ENCODE measurements at places on chromosomes 13 and 19.
A peak's percentile ranks its signal among the peaks of the same experiment; 100 is the strongest.

- no peak for DNase-seq
Observed at GRCh38 chr13:49400755-49401659, 42.9 kb downstream of the CAB39L start.

DNA sequence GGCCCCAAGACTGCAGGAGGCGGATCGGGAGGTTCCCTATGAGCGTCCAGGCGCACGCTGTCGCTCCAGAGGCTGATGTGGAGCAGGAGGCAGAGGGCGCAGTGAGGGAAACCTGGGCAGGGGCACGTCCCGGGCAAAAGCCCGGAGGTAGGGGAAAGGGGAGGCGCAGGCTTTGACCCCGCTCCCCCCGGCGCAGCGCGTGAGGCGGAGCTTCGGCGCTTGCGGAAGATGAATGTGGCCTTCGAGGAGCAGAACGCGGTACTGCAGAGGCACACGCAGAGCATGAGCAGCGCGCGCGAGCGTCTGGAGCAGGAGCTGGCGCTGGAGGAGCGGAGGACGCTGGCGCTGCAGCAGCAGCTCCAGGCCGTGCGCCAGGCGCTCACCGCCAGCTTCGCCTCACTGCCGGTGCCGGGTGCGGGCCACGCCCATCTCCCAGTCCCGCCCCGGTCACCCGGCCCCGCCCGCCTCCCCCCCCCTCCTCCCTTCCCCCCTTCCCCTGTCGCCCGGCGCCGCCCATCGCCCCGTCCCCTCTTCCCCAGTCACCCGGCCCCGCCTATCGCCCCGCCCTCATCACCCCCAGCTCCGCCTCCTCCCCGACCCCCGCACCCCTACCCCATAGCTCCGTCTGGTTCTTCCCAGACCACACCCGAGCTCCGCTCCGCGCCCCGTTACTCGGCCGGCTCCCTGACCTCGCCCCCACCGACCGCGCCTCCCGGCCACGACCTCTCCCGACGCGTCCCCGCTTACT lies 4.1 kb downstream of the HMG20B start:
- DNase-seq, result no peak

GRCh38 chr19:15287496-15287895 lies 44.8 kb downstream of the BRD4 start:
- DNase-seq, result no peak

DNA sequence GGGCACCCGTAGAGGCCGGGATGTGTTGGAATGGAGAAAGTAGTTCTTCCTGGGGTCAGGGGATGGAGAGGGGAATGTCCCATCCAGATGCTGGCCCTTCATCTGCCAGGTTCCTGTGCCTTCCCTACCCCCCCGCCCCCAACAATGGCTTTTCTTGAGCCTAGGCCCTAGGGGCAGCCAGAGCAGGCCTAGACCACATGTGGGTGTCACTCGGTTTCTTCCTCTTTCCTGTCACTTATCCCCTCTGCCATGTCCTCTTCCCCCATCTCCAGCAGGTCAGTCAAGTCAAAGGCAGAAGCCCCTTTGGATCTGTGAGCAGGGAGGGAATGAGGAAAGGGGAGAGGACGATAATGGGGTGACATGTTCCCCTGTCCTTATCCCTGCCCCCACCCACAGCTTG lies 36.4 kb downstream of the LYL1 start:
- DNase-seq, result no peak

GRCh38 chr19:47707135-47707925 lies 5.9 kb upstream of the EHD2 start:
- peak; percentile 76 for DNase-seq

GRCh38 chr13:96229356-96229755 lies 139.4 kb downstream of the HS6ST3 start:
- no peak for DNase-seq

GRCh38 chr19:53041366-53041765 lies 3.2 kb upstream of the ERVV-2 start:
- no peak for DNase-seq

- no peak for DNase-seq
Observed at GRCh38 chr19:33496038-33496895, 25.3 kb downstream of the PEPD start.

DNA sequence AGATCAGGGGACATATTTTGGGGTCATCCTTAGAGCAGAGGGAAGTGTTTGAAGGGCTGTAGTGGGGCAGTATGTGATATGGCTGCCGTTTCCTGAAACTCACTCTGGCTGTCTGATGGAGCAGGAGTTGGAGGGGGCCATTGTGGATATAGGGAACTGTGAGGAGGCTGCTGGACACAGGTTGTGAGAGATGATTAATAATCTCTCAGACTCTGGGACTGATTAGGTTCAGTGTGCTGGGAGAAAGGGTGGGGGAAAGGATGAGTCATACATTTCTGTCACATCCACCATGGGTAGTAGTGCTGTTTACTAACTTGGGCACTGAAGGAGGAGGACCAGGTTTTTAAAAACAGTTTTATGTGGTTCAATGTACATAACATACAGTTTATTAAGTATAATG lies 4.8 kb downstream of the B3GLCT start:
- DNase-seq, result no peak

GRCh38 chr13:95420501-95420900 lies 119.2 kb upstream of the ABCC4 start:
- no peak for DNase-seq

GRCh38 chr19:39557811-39558623 lies 18.1 kb upstream of the EID2 start:
- no peak for DNase-seq

GRCh38 chr13:95703576-95703975 lies 26.6 kb downstream of the DNAJC3 start:
- DNase-seq, result no peak

DNA sequence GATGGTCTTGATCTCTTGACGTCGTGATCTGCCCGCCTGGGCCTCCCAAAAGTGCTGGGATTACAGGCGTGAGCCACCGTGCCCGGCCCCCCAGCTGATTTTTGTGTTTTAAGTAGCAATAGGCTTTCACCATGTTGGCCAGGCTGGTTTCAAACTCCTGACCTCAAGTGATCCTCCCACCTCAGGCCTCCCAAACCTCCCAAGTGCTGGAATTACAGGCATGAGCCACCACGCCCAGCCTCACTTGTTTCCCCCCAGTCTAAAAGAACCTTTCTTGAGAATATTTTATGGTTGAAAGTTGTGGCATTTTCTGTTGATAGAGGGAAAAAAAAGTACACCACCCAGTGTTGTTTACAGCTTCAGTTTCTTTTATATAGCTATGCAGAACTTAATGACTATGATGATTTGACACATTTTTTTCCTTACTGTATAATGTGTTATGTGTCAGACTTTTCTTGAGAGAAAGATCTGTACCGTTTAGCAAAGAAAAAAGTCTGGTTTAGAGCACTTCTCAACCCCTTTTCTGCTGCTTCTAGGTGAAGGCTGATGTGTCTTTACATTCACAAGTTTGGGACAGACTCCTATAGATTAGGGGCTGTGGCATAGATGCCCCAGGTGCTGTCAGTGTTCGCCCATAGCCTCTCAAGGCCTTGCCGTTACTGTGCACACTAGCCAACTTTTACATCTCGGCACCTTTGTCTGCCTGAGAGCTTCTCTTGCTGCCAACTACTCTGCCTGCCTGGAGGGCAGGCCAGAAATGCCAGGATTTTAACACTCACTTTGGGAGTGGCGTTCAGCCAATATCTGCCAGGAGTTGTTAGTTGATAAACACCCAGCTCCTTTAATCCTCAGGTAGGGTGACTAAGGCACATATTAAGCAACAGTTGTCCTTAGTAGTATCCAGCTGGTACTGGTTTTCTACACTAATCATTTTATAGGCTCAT lies 33.0 kb downstream of the KCTD4 start:
- DNase-seq, result no peak

- no peak for DNase-seq
Observed at GRCh38 chr19:41542622-41543021, 33.3 kb upstream of the CEACAM21 start.

GRCh38 chr13:59587971-59588716 lies 575.6 kb downstream of the DIAPH3 start:
- no peak for DNase-seq

GRCh38 chr13:80157261-80157932 lies 183.5 kb downstream of the SPRY2 start:
- DNase-seq, result no peak
